KG1 (cell line): ENCODE measurements at places on chromosomes 2 and 18.
A peak's percentile ranks its signal among the peaks of the same experiment; 100 is the strongest.

DNA sequence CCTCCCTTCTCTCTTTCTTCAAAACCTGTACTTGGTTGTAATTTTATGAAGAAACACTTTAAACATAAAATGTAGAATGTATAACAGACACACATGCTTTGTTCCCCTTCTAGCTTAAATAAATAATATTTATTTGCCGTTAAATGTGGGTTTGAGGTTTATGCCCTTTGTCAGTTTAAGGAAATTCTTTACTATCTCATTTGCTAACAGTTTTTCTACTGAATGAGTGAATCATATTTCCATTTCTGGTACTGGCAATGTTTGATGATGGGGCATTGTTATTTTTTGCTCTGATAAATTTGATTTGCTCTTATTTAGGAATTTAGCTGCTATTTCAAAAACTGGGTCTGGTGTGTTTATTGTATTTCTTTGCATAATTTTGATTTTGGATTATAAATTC lies 555.6 kb downstream of the CCDC85A start:
- no peak for DNase-seq

DNA sequence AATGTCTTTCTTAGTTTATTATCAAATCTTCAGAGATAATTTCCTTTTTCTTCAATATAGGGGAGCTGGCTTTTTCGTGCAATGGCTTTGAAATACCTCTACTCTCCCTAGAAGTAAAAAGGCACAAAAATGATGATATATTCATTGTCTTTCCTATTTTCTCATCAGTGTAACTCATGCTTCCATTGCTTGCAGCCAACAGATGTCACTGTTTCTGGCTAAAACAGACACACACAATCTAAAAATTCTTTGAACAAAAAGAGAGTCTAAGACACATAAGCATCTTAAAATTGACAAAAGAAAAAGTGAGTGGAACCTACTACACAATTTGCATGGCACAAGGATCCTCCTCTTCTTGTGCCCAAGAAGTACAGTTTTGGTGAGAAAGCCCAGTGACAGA lies 448.7 kb upstream of the VRK2 start:
- DNase-seq: no peak

- DNase-seq: no peak
Observed at GRCh38 chr2:95578539-95578938, 13.3 kb upstream of the TRIM43 start.

GRCh38 chr18:22604390-22604985 lies 186.8 kb upstream of the CTAGE1 start:
- DNase-seq: no peak

- DNase-seq: no peak
Observed at GRCh38 chr2:26485725-26486418, 7.9 kb upstream of the OTOF start.

- DNase-seq: no peak
Observed at GRCh38 chr2:47345590-47345924, 57.4 kb upstream of the MSH2 start.

DNA sequence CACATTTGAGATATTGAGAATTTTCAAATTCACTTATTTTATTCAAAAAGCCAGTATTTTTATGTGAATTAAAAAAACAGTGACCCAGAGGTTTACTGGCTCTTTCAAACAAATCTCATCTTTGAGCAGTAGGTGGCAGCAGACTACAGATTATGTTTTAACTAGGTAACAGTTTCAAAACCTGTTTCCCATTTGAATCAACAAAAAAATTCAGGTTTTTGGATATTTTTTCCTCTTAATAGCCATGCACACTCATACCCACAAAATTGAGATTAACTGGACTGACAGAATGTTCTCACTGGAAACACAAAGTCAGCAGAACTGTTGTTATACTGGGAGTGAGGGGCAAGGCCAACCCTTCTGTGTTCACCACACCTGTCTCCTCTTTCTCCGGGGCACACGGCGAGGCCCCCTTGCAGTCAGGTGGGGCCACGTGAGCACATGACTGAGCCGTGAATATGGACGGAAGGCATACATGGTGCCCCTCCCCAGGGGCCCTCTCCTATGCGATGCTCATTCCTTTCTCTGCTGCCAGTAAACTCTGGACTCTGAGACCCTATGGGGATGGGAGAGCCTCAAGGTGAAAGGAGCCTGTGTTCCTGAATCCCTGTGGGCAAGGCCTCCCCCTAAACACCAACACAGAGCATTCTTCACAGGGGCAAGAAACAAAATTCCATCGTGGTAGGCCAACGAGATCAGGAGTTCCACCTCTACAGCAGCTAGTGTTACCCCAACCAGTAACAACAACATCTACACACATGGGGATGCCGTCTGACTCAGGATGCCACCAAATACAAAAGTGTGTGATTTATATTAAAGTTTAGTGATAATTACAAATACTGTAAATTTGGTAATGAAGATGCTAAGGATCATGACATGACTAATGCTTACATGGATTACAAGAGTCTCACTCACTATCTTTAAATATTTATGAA lies 80.4 kb downstream of the LPIN2 start:
- DNase-seq: peak; percentile 27

DNA sequence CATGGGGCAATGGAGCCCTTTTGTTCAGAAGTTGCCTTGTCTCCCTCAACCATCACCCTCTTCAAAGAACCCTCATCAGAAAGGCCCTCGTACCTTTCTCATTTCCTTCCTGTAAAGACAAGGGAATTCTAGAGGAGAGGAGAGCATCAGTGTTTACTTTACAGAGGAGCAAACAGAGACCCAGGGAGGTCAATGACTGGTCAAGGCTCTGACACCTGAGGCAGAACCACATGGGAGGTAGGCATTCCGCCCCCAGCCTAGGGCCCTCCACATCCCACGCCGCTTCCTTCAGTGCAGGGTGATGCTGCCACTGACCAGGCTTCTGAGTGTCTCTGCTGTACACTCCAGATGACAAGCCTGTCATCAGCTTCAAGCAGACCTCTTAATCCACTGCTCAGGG lies 104.7 kb downstream of the NRP2 start:
- no peak for DNase-seq

DNA sequence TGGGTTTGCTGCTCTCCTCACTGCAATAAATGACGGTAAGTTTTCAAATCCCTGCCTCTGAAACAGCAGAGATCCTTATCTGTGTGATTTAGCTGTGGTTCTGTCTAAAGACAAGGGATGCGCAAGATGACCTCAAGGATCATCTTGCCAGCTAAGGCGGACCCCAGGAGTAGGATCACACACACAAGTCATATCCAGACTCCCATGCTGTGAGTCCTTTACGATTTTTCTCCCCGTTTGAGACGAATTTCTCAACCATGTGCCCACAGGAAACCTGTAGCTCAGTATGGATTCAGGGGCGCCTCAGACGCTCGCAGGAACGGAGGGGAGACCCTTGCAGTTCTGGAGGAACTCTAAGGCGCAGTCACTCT lies 11.1 kb upstream of the DCTN1 start:
- peak; percentile 55 for DNase-seq

- no peak for DNase-seq
Observed at GRCh38 chr2:177728399-177728765, 335.8 kb downstream of the AGPS start.

- DNase-seq: no peak
Observed at GRCh38 chr2:99425022-99425421, 64.8 kb downstream of the REV1 start.

DNA sequence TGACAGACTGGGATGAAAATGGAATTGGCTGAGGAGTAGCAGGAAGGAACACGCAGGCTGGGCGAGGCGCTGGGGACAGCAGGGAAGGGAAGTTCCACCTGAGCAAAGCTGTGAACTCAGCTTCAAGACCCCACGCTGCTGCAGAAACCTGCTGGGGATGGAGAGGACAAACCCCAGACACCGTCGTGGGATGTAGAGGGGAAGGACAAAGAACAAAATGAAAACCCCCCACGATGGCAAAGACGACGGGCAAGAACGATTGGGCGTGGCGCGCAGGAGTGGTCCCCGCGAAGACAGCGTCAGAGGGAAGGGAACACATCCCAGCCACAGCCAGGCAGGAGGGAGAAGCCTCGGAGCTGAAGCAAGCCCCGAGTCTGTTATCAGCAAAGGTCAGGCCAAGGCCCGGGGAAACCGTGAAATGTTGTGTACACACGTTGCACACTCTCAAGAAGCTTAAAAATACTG lies 222.9 kb downstream of the NDUFA10 start:
- DNase-seq: no peak

DNA sequence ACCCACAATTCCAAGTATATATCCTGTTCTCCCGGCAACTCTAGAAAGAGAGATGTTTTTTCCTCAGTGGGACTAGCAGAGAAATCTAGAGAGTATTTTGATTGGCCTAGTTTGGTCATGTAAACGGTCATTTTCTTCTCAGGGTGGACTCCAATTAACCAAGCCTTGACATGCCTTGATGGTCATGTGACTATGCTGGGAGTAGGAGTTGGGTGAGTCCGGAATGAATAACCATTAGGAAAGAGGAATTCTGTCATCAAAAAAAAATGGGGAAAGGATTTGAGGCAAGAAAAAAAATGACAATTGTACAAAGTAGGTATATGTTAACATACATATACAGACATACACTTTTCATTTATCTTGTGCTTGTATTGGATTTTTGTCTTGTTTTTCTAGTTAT lies 248.2 kb upstream of the CDH20 start:
- DNase-seq: no peak

- DNase-seq: no peak
Observed at GRCh38 chr2:234747833-234748559, 203.8 kb upstream of the SH3BP4 start.

DNA sequence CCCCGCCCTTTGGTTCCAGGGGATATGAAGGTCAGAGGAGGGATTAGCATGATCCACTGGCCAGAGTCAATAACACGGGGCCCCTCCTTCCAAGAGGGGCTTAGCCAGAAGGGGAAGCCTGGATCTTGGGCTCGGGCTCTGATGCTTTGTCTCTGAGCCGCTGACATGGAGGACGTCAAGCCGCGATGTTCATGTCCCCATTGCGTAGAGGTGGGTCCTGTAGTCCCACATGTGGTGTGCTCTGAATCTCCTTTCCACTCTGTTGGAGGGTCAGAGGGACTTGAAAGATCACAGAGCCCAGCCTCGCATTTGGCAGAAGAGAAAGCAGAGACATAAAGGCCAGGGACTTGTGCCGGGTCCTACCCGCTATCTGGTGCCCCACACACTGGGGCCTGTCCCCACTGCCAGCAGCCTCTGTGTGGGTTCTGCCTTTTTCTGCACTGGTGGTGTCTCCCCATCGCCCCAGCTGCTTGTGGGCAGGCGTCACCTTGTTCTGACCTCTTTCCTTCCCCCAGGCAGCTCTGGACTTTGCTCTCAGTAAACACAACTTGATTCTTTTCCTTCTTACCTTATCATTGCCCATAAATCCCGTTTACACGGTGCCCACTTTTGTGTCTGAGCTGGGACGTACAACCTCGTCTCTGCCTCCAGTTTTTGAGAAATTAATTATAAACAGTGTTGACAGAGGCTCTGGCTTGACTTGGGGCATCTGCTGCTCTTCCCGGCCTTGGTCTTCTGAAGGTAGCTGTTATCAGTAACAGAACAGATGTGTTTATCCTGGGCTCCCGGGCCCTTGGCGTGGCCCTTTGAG lies 48.8 kb downstream of the SH3BP4 start:
- no peak for DNase-seq

- no peak for DNase-seq
Observed at GRCh38 chr2:43764086-43764705, 9.6 kb upstream of the DYNC2LI1 start.

DNA sequence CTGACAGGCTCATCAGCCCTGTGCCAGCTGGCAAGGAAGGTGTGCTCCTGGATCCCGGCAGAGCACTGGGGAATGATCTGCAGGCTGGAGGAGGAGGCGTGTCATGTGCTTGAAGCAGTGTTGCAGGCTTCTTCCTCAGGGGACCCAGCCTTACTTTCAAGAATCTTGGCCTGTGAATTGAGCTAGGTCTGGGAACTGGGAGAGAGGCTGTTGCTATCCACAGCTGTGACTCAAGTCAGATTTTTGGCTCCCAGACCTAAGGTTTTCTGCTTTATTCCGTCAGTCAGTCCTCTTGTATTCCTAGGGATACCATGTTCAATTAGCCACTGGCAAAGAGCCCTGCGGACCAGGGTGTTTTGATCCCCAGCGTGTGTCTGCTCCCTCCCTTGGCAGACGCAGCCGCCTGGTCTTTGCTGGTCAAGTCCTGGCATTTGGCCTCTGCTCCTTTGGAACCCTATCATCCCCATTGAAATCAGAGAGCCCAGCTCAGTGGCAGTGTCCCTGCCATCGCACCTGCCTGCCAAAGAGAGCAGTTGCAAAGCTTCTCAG lies 32.4 kb downstream of the ASB1 start:
- no peak for DNase-seq

DNA sequence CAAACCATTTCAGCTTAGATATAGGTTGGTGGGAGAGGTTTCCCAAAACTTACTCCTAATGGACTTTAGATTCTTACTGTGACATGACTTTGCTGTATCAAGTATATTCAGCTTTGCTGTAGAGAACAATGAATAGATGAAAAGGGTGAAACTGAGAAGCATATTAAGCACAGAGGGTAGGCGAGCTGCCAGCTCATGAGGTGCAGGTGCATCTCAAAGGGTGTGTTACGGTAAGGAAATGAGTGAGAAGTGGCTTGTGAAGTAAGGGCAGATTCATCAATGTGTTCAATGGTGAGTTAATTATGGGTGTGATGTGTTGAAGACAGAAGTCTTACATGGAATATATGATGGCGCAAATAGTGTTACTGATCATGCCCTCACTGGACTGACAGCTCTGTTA lies 49.3 kb downstream of the CD8B2 start:
- no peak for DNase-seq

DNA sequence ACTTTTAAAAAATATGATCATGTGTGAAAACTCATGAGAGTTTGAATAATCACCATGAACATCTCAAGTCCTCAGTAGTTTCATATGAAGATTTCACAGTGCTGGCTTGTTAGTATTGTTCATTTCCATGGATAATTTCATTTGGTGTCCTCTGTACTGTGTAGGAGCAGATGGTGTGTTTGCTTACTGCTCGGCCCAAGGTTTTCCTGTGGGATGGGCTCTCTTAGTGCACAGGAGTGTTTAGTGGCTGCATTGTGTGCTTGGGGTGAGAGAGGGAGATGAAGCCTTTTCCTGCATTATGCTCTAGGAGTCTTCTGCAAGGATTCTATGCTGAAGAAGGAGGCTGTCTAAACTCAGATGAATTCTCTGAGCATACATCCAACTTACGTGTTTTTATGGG lies 270.6 kb downstream of the SOCS6 start:
- no peak for DNase-seq

DNA sequence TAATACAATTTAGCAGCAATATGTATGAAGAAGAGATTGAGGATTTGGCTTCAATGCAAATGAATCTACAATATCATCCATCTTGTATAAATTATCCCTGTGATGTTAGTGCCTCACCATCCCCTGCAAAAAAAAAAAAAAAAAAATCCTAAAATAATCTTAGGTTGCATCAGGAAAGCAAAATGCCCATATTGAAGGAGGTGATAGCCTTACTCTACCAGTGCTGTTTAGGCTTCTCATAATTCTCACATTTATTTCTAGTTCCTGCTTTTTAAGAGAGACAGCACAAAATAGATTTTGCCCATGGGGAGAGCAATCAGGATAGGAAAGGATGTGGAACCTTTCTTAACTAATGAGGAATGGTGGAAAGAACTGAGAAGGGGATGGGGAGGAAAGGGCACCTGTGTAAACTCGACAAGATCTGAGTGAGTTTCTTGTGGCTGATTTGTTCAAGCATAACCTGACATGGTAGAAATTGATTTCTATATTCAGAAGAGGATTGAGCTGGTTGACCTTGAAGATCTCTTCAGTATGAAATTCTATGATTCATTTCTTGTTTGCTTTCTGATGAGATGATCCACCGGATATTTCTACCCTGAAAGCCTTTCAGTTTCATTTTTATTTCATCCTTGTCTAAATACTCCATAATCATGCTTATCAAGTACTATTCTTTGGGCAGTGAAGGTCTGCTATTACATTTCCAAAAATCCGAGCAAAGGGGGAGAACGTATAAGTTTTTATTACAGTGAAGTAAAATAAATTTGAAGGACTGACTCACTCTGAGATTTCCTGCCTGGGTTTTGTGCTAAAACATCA lies 391.2 kb downstream of the PTPRM start:
- DNase-seq: no peak
